ENCODE measurements at places on chromosomes 7 and 10.

GRCh38 chr7:72429316-72429715, 17.2 kb upstream of the CALN1 start:
- DNase-seq, result no peak

DNA sequence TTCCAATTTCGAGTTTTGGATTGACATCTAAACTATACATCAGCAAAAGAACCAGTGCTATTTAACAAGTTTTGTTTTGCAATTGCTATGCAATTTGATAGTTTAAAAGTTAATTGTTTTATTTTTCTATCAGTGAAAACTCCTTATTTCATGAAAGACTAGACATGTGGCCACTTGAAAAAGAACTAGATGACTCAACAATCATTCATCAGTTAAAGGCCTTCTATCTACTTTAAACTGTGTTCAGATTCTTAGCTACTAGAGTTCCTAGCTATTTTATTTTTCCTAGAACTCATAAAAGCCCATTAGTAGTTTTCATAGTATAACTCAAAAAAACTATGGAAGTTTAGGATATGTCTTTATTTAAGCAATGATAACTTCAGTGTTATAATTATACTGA, 104.6 kb upstream of the LSM8 start:
- DNase-seq, result no peak

GRCh38 chr7:28165261-28165660, 15.3 kb downstream of the JAZF1 start:
- no peak for DNase-seq

- peak; percentile 26 for DNase-seq
Measured at GRCh38 chr7:86914551-86914950, 144.9 kb downstream of the ELAPOR2 start.

DNA sequence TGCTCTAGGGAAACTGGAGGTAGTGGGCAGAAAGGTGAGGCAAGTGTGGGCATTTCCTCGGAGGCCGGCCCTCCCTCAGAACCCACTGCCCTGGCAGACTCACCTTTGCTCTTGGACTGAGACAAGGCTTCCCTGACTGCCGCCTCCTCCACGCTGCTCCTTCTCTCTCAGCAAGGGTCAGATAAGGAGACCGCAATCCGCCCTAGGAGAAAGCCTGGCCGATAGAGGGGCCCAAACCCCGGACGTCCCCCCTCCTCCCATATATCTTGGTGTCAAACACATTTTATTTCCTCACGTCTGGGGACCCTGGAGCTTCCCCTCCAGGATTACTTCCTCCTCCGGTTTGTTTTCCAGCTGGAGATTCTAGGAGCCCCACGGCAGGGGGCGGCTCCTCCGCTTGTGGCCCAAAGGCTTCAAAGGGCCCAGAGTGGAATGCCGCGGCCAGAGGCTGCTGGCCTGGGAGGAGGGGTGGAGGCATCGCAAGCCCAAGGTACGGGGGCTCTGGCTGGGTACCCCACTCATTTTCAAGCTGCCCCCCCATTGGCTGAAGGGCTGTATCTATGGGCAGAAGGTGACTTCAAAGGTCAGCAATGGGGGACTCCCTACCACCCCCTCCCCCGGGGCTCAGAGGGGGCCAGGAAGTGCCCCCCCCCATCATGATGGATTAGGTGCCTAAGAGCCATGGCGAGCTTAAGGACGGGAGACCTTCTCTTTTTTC, 31.7 kb upstream of the LBX1 start:
- no peak for DNase-seq
